ENCODE measurements at places on chromosomes 6 and 20. TPM values are rescaled to one million over a fixed set of nuclear protein-coding genes. Genes with fewer than 3 reads are reported as not detected.

Gene CTCFL
- total RNA-seq = not detected

Gene PRR18
- total RNA-seq = not detected

Gene OR12D3
- not detected for total RNA-seq

Gene ACTL10
- 2.0 TPM for total RNA-seq

Gene ERVFRD-1
- not detected for total RNA-seq

Gene LCA5
- 5.6 TPM for total RNA-seq

Gene ENPP4
- total RNA-seq = 3.6 TPM

Gene TMEM181
- 36.0 TPM for total RNA-seq

Gene PEDS1
- 7.2 TPM for total RNA-seq

Gene TENT5A
- total RNA-seq = 24.9 TPM

Gene ABCF1
- 35.5 TPM for total RNA-seq

Gene WFDC5
- total RNA-seq = not detected

Gene GSTA4
- 54.0 TPM for total RNA-seq

Gene CDSN
- not detected for total RNA-seq

Gene SSTR4
- not detected for total RNA-seq

Gene IFNGR1
- total RNA-seq = 123 TPM

Gene MYCT1
- total RNA-seq = under 0.01 TPM

Gene C6orf58
- total RNA-seq = not detected

Gene SLC35F1
- total RNA-seq = under 0.01 TPM

Gene HLA-DRB1
- under 0.01 TPM for total RNA-seq

Gene GNMT
- total RNA-seq = not detected

Gene CLPSL1
- total RNA-seq = not detected

Gene CARMIL1
- total RNA-seq = 10.2 TPM

Gene CGA
- total RNA-seq = not detected

Gene TSHZ2
- total RNA-seq = 2.6 TPM

Gene CEP162
- 7.4 TPM for total RNA-seq

Gene C20orf96
- 3.9 TPM for total RNA-seq

Gene HUS1B
- total RNA-seq = 0.77 TPM

Gene DLL1
- total RNA-seq = 5.6 TPM

Gene ENPP3
- 0.26 TPM for total RNA-seq

Gene MUC22
- total RNA-seq = not detected

Gene C20orf202
- under 0.01 TPM for total RNA-seq

Gene FILIP1
- total RNA-seq = 0.33 TPM

Gene BPIFA1
- total RNA-seq = not detected

Gene PPP1R18
- 44.4 TPM for total RNA-seq

Gene FABP7
- total RNA-seq = not detected

Gene JPH2
- total RNA-seq = 0.66 TPM

Gene RIN2
- 61.4 TPM for total RNA-seq

Gene EYS
- not detected for total RNA-seq

Gene PACSIN1
- not detected for total RNA-seq

Gene CLIC5
- total RNA-seq = not detected

Gene RTEL1
- 8.5 TPM for total RNA-seq

Gene GLYATL3
- not detected for total RNA-seq

Gene TREM2
- under 0.01 TPM for total RNA-seq

Gene ZFP57
- not detected for total RNA-seq

Gene ADA
- 5.4 TPM for total RNA-seq

Gene RWDD2A
- 3.6 TPM for total RNA-seq

Gene SLC52A3
- total RNA-seq = not detected

Gene FKBP5
- total RNA-seq = 16.3 TPM

Gene SLC22A2
- total RNA-seq = not detected

Gene GNL1
- 67.0 TPM for total RNA-seq

Gene MYBL2
- 0.26 TPM for total RNA-seq

Gene EBF4
- total RNA-seq = 0.99 TPM

Gene SPDEF
- under 0.01 TPM for total RNA-seq

Gene WFDC10B
- total RNA-seq = not detected

Gene DNAH8
- under 0.01 TPM for total RNA-seq

Gene CLPSL2
- total RNA-seq = not detected

Data from fibroblast of lung (primary cell).